Activated CD4-positive, alpha-beta T cell treated with anti-CD3 and anti-CD28 coated beads for 36 hours (primary cell): ENCODE measurements at places on chromosomes 7 and 10. TPM values are rescaled to one million over a fixed set of nuclear protein-coding genes. Genes with fewer than 3 reads are reported as not detected.

The ELMO1 gene
- 173 TPM for total RNA-seq

The KIF5B gene
- total RNA-seq = 59.9 TPM

The CUZD1 gene
- 1.6 TPM for total RNA-seq

The SLC13A4 gene
- not detected for total RNA-seq

The AMZ1 gene
- 0.14 TPM for total RNA-seq

The IFIT1 gene
- 5.9 TPM for total RNA-seq

The ANKRD2 gene
- total RNA-seq = not detected

The KLHL7 gene
- total RNA-seq = 20.8 TPM

The MYO1G gene
- 376 TPM for total RNA-seq

The DKK1 gene
- not detected for total RNA-seq

The DENND11 gene
- total RNA-seq = 21.2 TPM

The RPEL1 gene
- not detected for total RNA-seq

The NEUROG3 gene
- total RNA-seq = 0.21 TPM

The HHEX gene
- total RNA-seq = 0.11 TPM

The COL13A1 gene
- total RNA-seq = not detected

The SFRP5 gene
- not detected for total RNA-seq

The TOMM7 gene
- total RNA-seq = 73.7 TPM

The PRRT4 gene
- 0.23 TPM for total RNA-seq

The SORBS1 gene
- total RNA-seq = 0.69 TPM

The ADIRF gene
- not detected for total RNA-seq

The VIPR2 gene
- total RNA-seq = 0.50 TPM

The IL2RA gene
- 980 TPM for total RNA-seq

The HYAL4 gene
- total RNA-seq = 0.25 TPM

The SFTPA2 gene
- total RNA-seq = not detected

The DNA2 gene
- 27.3 TPM for total RNA-seq

The CDK1 gene
- 88.5 TPM for total RNA-seq

The FOXP2 gene
- total RNA-seq = not detected

The MRC1 gene
- total RNA-seq = 0.04 TPM

The OLAH gene
- 0.16 TPM for total RNA-seq

The OR9A4 gene
- total RNA-seq = not detected

The OPN1SW gene
- total RNA-seq = not detected
